Stimulated activated CD4-positive, alpha-beta T cell treated with anti-CD3 and anti-CD28 coated beads, Interleukin-1b, Interleukin-23, amount 100 ng/mL, for 48 hours (primary cell): ENCODE measurements at places on chromosomes 2 and 18.

- DNase-seq: no peak
These were observed 19.5 kb downstream of the MGAT5 start for GRCh38 chr2:134273256-134273983.

GRCh38 chr2:98459496-98460175 lies 15.0 kb downstream of the INPP4A start:
- no peak for DNase-seq

DNA sequence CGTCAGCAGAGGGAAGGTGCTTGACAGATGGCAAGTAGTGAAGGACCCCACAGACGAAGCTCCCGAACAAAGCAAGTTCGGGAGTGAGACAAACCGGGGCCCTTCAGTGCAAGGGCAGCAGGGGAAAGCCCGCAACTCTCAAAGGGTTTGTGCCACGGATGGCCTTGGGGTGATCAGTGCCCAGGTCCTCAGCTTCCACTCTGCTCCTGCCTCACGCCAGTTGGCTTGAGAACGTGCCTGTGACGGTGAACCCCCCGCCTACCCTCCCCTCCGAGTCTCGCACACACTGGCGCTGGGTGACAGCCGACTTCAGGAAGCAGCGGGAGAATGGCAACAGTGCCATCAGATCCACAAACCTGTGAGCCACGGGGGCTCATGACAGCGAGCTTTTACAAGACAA lies 56.8 kb upstream of the SALL3 start:
- DNase-seq: no peak

DNA sequence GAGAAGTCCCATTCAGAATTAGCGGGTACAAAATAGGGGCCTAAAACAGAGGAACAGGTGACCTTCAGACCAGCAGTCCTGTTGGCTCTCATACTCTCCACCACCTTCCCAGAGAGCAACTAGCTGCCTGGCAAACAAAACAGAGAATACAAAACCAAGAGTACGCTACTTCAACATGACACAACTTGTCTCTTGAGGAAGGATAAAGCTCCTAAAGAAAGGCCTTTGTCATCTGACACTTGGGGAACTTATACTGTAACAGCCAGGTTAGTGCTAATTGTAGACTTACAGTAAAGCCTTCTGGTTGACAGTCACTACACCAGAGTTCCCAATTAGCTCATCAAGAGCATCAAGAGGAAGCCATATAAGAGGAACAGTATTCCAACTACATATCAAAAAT lies 282.1 kb upstream of the NT5C1B start:
- no peak for DNase-seq

DNA sequence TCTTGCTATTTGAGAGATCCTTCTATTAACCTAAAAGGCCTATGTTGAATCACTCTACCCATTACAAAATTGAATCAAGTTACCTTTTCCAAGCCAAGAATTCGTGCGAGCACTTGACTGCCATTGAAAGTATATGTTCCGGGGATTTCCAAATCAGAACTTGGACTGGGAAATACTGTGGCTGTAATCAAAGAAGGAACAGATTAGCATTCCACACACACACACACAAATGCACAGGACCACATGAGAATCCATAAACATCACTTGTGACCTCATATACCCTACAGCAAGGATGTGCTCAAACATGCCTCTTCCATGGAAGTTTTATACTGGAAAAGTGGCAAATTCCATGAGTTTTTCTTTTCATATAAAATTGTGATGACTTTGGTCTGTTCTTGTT lies 86.0 kb downstream of the ABCA12 start:
- no peak for DNase-seq

DNA sequence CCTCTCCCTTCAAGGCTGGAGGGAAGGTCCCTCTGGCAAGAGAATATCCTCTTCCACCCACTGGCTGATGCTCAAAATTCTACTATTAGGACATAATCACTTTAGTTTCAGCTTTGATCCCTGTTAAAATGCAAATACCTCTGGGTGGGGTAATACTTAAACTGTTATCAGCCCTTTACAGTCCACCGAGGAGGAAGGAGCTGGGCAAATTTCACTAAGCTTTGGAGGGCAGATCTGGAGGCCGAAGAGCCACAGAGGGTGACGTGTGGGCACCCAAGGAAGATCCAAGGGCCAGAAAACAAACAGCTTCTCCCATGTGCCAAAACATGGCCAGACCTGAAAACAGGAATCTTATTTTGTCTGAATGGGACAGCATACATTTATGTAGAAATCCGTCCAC lies 74.6 kb upstream of the BCL11A start:
- DNase-seq: no peak

DNA sequence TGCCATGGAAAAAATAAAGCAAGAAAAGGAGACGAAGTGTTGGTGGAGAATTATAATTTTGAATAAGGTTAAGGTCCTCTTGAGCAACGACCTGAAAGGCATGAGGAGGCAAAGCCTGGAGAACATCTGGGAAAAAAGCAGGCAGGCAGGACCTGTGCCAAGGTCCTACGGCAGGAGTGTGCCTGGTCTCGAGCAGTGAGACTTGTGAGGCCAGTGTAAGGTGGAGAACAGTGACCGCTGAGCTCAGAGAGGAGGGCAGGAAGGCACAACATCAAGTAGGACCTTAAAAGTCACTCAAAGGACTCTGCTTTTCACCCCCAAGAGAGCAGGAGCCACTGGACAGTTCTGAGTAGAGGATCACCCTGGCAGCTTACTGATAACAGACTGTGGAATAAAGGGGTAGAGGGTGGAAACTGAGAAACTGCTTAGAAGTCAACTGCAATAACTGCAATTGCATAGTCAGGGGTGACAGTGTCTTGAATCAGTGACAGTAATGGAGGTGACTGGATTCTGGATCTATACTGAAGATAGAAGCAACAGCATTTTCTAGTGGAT lies 3.5 kb downstream of the NOL10 start:
- no peak for DNase-seq

GRCh38 chr18:77505499-77505898 lies 255.9 kb downstream of the GALR1 start:
- DNase-seq: no peak

DNA sequence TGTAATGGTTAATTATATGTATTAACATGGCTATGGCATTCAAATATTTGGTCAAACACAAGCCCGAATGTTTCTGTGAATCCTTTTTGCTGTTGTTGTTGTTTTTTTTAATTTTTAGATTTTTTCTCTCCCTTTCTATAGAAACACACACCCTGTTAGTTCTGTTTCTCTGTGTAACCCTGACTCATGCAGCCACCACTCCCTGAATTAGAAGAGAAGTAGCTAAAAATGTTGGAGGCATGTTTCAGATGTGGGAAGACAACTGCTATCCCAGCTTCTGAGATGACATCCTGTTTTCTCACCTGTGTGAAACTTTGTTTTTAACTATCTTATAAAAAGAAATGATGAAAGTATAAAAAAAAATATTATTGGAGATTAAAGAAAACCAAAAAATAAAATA lies 219.6 kb upstream of the RGPD4 start:
- DNase-seq: no peak

GRCh38 chr2:163570391-163570790 lies 165.4 kb downstream of the FIGN start:
- no peak for DNase-seq

- DNase-seq: no peak
These were observed 228.3 kb downstream of the MYCN start for GRCh38 chr2:16168506-16169264.

DNA sequence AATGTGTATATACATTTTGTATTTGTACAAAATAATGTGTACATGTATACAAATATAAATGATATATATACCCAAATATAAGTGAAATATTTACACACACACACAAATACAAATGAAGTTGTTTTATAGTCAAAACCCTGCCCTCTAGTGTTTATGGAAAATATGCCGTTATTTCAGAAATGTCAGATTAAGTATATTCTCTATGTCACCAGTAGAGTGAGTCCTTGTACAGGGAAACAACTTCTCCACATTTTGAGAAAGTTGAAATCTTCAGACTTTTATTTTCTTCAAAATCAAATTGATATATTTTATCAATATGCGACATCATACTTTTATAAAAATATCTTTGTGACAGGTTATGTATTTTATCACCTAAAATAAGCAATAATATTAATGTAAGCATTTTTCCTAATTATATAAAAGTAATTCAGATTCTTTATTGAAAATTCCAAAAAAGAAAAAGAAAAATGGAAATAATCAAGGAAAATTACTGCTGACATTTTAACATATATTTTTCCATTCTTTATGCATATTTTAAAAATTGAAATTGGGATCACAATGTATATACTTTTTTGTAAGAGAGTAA lies 22.4 kb downstream of the ARL6IP6 start:
- no peak for DNase-seq

- no peak for DNase-seq
These were observed 61.4 kb downstream of the SOS1 start for GRCh38 chr2:39059366-39059952.

- DNase-seq: peak; percentile 44
These were observed 1.6 kb upstream of the KLF7 start for GRCh38 chr2:207167099-207167923.

DNA sequence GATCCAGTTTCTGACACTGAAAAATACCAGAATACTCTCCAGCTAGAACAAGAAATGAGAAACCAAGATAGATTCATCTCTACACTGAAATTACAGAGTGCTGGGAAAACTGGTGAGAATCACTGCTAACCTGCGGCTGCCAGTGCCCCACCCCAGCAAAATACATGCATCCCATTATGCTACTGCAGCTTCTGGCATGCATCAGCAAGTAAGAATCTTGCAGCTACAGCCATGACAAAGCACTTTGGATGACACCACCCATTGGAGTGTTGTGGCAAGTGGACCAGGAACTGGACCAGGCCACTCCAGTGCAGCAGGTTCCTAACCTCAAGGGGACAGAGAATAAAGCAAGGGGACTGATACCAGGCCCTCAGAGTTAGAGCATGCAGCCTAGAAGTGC lies 378.8 kb upstream of the ETAA1 start:
- DNase-seq: no peak

DNA sequence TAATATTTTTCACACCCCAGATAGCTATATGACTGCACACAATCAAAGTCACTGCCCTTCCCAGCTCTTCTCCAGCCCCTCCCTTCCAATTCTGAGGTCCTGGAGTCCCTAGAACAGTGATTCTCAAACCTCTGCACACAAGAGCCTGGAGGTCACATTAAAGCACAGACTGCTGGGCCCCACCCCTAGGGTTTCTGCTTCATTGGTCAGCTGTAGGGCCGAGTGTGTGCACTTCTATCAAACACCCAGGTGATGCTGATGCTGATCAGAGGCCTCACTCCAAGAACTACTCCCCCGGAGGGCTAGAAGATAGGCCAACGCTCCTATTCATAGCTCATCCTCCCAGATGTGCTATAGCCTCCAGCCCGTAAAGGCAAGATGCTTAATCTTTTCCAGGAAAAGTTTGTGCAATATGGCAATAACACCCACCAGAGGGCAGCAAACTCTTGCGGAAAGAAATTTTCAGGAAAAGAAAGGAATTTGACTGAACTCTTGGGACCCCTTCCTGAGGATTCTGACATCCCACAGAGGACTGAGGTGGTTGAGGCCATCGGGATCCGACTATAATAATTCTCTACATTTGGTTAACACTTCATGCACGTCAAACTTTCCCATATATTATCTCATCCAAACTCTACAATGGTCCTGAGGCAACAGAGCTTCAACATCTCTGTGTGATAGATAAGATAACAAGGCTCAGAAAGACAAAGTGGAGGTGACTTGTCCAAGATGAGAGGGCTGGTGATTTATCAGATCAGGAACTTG lies 194.2 kb upstream of the PKDCC start:
- no peak for DNase-seq

GRCh38 chr2:81876624-81877023 lies 1572.1 kb upstream of the LRRTM1 start:
- no peak for DNase-seq

DNA sequence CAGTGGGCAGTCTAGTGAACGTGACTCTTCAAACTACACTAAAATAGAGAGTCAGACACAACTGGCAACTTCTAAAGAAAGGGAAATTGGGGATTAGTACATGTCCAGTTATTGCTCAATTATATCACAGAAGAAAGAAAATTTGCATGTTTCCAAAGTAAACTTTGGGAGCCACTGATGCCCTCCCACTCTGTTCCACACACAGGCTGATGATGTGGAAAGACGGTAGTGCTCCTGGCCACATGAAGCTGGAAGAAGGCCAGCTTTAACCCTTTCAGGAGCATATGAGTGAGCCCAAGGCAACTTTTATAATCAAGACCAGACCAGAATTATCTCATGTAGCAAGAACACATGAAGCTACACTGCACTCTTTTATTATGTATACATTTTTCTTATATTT lies 141.0 kb downstream of the NR4A2 start:
- DNase-seq: no peak

DNA sequence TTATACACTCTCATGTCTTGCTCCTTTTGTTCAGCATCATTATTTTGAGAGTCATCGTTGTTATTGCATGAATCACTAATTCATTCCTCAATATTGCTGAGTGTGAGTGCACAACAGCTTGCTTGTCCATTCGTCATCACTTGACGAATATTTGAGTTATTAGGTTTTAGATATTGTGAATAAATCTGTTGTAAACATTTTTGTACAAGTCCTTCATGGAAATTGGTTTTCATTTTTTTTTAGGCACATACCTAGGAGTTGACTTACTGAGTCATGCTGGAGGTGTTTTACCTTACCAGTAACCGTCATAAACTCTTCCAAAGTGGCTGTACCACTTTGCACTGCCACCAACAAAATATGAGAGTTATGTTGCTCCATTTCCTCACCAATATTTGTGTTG lies 84.2 kb upstream of the NCK2 start:
- no peak for DNase-seq

GRCh38 chr18:44536046-44536445 lies 144.6 kb upstream of the SETBP1 start:
- no peak for DNase-seq

GRCh38 chr2:157124731-157125130 lies 132.8 kb upstream of the GALNT5 start:
- no peak for DNase-seq

GRCh38 chr18:57621246-57621604 lies 411 bp downstream of the NARS1 start:
- DNase-seq: peak; percentile 31

DNA sequence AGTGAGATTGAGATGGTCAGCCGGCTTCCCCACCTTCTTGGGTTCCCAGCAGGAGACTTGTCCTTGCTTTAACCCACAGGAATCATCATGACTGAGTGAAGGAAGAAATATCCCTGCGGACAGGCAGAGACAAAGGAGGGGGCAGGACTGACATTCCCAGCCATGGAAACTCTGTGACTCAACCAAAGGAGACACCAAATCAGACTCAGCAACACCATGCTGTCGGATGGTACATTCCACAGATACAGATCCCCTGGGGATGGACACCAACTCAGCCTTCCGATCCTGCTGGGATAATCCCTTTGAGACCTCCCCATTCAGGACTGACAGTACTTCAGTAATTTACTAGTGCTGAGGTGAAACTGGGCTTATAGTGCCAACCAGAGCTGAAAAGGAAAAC lies 518.3 kb downstream of the XIRP2 start:
- DNase-seq: no peak

DNA sequence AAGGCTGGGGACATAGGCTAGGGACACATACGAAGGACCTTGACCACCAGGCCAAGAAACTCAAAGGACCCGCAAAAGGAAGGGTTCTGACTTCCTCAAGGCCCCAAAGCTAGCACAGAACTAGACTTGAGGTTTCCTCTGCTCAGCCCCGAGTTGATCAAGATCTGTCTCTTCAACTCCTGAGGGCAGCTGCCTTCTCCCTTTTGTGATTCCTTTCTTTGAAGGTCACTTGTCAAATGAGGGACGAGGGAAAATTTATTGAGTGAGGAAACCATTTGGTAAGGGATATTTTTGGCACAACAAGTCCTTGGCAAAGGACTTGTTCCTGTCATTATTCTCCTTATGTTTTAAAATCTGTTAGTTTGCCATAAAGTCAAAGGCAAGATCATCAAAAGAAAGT lies 12.3 kb upstream of the ROCK2 start:
- no peak for DNase-seq
